ENCODE measurements at places on chromosomes 2 and 18.

- DNase-seq = no peak
Observed at GRCh38 chr2:188524519-188525113, 232.9 kb downstream of the GULP1 start.

- DNase-seq = no peak
Observed at GRCh38 chr2:48984922-48985321, 169.4 kb downstream of the FSHR start.

DNA sequence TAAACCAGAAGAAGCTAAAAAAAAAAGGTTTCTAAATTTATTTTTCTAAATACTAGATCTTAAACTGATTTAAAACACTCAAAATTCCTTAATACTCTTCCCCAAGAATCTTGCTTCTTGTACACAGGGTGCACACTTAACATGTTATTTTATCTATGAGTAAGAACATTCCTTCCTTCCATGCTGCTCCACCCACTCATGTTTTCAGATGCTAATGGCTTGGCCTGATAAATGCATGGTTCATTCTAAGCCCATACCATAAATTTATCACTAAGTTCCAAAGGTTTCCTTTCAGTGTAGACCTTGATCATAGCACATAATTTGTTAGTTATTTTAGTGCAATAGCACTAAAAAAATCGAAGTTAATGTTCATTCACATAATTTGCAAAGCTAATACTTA is 8.1 kb downstream of the FBXO48 start:
- no peak for DNase-seq

GRCh38 chr2:235055891-235056516 is 104.2 kb downstream of the SH3BP4 start:
- peak; percentile 62 for DNase-seq

DNA sequence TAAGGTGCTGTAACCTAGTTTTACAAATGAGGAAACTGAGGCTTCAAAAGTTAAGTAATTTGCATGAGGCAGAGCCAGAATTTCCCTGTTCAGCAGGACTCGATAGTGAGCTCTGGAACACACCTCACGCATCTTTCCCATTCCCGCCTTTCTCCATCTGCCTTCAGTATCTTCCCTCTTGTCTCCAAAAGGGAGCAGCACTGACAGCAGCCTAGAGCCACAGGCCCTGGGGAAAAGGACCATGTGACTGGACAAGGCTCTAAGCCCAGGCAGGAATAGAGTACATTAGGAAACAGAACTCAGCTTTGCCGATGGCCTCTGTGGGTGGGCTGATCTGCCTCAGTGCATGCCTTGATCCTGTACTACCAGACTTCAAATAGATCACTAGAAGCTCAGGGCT is 21.5 kb downstream of the GPR155 start:
- no peak for DNase-seq

GRCh38 chr2:19540739-19541525 is 182.5 kb upstream of the OSR1 start:
- no peak for DNase-seq

DNA sequence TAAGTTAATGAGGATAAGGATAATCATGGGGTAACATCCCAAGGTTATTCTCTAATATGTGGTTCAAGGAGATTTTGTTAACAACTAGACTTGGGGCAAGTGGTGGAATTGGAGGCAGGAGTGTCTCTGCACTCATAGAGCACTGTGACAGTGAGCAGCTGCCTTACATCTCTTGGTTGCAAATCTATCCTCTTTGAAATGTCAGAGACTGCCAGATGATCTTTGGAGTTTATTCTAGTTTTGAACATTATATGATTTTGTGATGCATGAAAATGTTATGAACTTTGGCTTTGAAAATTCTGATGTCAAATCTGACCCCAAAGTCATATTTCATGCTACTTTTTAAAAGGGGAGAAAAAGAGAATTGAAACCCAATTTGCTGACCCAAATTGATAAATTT is 861.1 kb downstream of the CNTNAP5 start:
- DNase-seq = no peak

DNA sequence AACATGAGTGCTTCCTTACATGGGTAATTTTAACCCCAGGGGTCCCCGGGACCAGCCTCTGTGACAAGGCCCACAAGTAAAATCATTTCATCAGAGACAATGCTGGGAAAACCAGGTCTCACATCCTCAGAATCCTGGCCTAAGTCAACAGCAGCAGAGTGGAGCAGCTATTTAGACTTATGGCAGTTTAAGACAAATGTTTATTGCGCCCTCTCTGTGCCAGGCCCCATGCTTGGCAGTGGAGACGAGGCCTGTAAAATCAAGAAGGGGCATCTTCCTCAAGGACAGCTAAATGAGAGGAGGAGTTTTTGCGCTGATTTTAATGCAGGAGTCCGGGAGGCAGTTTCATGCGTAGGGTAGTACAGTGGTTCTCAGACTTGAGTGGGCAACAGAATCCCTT is 56.0 kb upstream of the ACAA2 start:
- DNase-seq = no peak

DNA sequence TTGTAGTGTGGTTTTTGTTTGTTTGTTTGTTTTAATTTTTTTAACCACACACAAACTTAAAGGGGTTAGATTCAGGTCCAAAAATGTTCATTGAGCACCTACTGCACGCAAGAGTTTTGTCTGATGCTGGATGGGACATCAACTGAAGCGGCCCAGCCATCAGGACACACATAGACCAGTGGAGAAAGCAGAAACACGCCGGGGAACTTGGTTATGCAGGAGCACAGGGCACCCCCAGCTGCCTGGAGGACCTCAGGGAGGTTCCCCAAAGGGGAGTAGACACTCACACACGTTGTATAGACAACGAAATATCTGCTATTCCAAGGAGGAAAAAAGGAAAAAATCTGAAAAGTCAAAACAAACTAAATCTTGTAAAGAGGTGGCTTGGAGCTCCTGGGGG is 191.7 kb downstream of the GBX2 start:
- DNase-seq = peak; percentile 82

DNA sequence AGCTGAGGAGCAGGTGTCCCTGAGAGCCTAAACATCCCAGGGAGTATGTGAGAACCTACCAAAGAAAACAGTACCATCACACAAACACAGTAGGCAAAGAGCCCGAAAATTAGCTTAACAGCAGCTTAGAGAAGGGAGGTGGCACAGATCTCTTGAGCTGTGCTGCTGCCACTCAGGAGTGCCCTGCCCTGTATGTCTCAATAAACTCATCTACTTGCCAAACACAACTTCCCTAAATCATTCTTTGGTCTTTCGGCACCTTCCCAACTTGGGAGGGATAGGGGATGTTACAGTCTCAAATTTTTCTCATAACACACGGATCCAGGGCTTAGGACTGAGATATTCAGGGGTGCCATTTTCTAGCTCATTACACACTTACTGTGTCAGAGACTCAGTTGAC is 45.3 kb upstream of the C1D start:
- DNase-seq = no peak

- no peak for DNase-seq
Observed at GRCh38 chr18:23259701-23260681, 124.7 kb downstream of the CABLES1 start.

GRCh38 chr2:133324150-133324561 is 244.1 kb downstream of the NCKAP5 start:
- DNase-seq = no peak

DNA sequence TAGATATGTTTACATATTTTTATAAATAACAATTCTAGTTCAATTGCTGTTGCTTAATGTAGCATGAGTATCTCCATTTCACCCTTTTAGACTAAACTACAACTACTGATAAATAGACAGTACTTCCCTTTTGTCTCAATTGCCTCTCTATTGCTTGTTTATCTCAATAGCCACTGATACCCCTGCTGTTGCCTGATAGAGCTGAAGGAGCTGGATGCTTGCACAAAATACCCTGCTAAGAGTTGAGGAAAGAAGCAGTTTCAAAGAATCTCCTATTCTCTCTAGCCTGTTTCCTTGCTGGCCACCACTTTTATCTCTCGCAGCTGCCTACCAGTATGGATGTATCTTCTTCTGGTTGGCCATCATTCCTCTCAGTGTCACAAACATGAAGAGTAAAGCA is 16.9 kb upstream of the ZNF804A start:
- DNase-seq = no peak

GRCh38 chr2:28647682-28648081 is 103.9 kb upstream of the PPP1CB start:
- no peak for DNase-seq

GRCh38 chr2:157897106-157897971 is 21.2 kb upstream of the ACVR1 start:
- DNase-seq = no peak
